ENCODE measurements at places on chromosomes 7 and 10. TPM values are rescaled to one million over a fixed set of nuclear protein-coding genes. Genes with fewer than 3 reads are reported as not detected.
A peak's percentile ranks its signal among the peaks of the same experiment; 100 is the strongest.

DNA sequence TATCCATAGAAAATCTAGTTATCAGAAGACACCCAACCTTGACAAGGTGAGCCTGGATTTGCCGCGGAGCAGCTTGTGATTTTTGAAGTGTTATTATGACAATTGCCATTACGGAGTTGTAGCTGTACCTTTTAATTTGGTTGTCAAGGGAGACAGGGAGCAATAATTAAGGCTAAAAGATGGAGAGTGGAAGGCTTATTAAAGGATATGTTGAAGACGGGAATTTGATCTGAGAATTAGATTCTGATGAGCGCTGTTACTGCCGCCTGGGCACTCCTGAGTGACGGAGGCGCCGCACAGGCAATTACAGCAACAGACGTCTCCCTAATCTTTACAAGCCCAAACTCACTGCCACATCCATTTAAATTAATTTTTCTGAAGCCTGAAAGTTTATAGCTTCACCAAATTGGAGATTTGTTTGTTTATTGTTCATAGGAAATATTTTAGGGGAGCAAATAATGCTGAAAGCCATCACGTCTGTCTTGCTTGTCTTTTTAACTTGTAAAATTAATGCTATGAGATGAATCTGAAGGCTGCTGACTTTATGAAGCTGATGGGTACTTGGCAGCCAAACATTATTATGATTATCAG, 475.0 kb upstream of the ADARB2 start:
- no peak for DNase-seq

DNA sequence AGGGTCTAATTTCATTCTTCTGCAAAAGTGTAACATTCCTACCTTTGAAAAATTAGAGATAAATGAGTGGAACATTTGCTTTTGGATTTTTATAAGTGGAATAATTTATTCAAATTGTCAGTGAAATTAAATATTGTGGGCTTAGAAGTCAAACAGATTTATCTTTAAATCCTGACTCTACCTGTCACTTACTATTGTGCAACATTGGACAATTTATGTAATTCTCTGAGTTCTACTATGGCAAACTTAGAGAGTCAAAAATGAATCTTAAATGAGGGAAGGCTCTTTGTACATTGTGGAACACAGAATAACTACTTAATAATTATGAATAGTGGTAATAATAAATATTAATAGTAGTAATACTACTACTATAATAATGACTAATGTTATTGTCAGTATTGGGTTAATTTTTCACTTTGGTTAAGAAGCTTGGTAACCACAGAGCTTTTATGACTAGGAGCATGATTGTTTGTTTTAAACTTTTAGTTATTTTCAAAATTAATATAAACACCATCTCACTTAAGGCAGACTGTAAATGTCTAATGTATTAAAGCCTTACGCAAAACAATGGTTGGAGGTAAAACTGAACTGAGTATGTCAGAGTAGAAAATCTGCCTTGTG, 70.0 kb downstream of the PRKG1 start:
- no peak for DNase-seq

DNA sequence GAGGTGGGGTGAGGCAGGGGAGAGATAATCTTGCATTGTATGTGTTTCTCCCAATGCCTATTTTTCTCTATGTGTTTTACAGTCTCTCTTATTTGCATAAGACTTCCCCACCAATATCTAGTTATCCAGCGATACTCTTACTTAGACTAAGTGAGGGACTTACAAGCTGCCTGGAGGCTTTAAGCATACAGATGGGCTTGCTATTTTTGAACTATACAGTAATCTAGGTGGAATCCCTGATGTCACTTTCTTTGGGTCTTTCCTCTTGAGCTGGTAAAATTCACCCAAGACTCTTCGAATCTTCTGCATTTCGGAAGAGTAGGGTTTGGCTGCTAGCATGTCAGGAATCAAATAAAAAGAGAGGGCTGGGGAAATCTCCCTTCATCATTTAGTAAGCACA, 76.6 kb downstream of the NDUFB2 start:
- no peak for DNase-seq

The LLCFC1 gene
- not detected for total RNA-seq

DNA sequence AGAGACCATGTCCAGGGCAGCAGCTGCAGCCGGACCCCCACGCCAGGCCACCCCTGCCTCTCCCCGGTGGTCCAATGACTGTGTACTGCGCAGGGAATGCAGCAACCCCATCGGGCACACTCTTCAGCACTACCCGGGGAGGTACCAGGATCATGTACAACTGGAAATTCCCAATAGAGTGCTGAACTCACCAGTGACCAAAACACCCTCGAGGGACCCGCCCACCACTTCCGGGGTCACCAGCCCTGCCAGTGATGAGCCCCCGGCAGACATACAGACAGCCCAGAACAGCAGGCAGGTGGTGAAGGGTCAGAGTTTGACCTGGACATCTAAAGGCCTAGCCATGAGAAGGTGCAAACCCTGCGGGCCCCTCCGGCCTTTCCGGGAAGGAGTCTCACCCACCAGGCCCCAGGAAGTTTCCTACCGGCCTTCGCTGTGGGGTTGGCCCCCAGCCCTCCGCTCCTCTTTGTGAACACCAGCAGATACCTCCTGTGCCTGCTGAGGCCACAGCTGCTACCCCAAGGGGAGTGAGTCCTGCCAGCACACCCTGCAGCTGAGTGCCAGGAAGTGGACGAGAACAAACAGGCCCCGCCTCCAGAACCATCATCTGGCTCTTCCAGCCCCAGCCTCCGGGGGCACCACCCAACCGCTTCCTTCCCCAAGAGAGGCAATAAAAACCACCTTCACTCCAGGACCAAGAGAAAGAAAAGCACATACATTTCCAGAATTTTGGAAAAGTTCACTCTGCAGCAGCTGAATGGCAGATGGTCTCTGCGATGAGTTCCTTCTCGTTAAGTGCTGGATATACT, 5.0 kb upstream of the ANKRD61 start:
- peak; percentile 80 for DNase-seq

- DNase-seq = no peak
Measured at GRCh38 chr10:86102451-86102850, 264.1 kb downstream of the GRID1 start.

GRCh38 chr10:47261121-47261520, 38.9 kb upstream of the GDF10 start:
- peak; percentile 36 for DNase-seq

DNA sequence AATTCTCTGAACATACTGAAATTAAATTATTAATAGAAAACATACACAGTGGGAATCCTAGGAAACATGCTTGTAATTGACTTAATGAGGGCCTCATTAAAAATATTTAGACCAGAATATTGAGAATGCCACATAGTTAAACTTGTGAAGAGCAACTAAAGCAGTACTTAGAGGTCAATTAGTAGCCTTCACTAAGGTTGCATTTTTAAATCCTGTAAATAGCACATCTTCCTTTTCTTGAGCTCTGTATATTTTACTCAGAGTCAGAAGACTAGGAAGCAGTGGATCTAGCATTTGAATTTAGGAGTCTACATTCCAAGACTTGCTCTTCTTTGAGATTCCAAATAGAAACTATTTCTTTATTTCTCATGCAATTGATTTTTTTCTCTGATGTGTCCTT, 56.0 kb downstream of the GTF2I start:
- no peak for DNase-seq

The SPDYE5 gene
- total RNA-seq = not detected

- no peak for DNase-seq
Measured at GRCh38 chr10:1462032-1462431, 275.3 kb downstream of the ADARB2 start.

DNA sequence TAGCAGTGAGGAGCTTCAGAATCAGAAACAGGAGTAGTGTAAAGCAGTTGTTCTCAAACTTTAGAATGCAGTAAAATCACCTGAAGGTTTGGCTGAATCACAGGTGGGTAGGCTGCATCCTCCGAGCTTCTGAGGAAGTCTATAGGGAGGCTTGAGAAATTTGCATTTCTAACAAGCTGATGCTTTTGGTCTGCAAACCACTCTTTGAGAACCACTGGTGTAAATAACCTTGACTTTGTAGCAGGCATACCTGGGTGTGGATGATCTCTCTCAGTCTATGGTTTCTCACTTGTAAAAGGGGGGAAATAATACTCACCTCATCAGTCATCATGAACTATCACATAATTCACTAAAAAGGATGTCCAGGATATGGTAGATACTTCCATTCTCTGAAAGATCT, 118.1 kb downstream of the SRI start:
- DNase-seq = no peak

GRCh38 chr7:91814189-91814588, 66.3 kb downstream of the MTERF1 start:
- no peak for DNase-seq

The CFAP46 gene
- total RNA-seq = not detected

- peak; percentile 74 for DNase-seq
Measured at GRCh38 chr10:75187961-75188426, 22.6 kb upstream of the VDAC2 start.

- DNase-seq = no peak
Measured at GRCh38 chr10:20785174-20785573, 111.9 kb downstream of the NEBL start.

The IKZF1 gene
- 383 TPM for total RNA-seq

The LRRC27 gene
- 3.9 TPM for total RNA-seq

GRCh38 chr10:35912615-35913569, 270.8 kb upstream of the FZD8 start:
- no peak for DNase-seq

GRCh38 chr10:92284112-92284704, 6.7 kb downstream of the CPEB3 start:
- no peak for DNase-seq

The WNT8B gene
- total RNA-seq = not detected

GRCh38 chr10:29806350-29806788, 171.6 kb upstream of the SVIL start:
- DNase-seq = no peak

The POU6F2 gene
- total RNA-seq = not detected

GRCh38 chr7:106480616-106481031, 180.3 kb downstream of the CCDC71L start:
- no peak for DNase-seq

- DNase-seq = no peak
Measured at GRCh38 chr10:23826421-23826820, 382.5 kb upstream of the KIAA1217 start.

DNA sequence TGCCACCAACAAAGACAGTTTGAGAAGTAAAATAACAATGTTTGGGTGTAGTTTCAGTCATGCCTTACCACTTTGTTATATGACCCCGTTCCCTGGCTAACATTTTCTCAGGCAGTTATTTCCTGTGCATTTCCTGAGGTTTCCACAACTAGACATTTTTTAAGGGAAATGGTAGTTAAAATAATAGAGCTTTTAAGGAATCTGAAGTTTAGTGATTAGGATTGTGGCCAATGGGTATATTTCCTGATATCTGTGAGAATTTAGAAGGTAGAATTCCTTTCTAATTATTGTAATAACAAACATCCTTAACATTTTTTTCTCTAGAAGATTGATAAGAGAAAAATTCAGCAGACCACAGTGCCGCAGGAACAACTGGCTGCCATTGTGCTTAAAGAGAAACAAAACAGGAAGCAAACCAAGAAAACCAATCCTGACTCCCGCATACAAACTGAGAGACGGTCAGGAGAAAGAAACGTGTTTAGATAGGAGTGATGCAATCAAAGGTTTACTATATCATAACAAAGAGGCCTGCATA, 193.6 kb downstream of the MBL2 start:
- DNase-seq = no peak

DNA sequence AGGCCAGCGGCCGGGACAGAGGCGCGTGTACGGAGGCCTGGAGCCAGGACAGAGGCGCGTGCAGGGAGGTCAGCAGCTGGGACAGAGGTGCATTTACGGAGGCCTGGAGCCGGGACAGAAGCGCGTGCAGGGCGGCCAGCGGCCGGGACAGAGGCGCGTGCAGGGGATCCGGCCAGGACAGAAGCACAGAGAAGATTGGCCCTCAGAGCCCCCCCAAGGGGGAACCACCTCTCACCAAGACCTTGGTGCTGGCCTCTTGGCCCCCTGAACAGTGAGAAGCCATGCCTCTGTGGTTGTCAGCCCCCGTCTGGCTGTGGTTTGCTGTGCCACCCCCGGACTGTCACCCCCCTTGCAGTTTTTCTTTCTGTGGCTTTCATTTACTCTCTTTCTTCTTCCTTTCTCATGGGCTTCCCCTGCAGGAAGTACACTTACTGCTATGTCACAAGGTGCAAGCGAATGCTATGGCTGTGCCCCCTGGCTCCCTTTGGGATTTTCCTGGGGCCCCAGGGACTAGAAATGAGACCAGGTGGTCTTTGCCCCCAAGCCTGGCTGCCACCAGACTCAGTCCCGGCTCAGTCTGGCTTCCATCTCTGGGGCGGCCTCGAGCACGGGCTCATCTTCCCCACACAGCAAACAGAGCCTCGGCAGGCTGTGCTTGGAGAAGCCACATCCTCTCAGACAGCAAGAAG, 41.1 kb downstream of the INSIG1 start:
- DNase-seq = no peak

DNA sequence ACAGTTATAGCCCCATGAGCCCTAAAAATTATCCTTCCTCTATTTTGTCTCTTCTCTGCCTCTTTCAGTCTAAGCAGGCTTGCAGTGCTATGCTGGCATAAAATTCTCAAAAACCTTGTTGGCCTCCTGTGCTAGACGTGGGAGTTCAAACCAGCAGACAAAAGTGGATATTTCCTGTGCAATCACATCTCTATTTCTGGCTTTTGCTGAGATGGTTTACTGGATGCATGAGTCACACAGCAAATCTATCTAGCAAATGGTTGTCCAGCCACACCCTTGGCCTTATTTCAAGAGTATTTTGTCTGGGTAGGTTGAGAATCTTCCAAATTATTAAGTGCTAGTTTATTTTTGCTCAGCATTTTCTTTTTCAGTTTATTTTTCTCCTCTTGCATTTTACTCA, 370.8 kb downstream of the CDC14C start:
- DNase-seq = no peak

DNA sequence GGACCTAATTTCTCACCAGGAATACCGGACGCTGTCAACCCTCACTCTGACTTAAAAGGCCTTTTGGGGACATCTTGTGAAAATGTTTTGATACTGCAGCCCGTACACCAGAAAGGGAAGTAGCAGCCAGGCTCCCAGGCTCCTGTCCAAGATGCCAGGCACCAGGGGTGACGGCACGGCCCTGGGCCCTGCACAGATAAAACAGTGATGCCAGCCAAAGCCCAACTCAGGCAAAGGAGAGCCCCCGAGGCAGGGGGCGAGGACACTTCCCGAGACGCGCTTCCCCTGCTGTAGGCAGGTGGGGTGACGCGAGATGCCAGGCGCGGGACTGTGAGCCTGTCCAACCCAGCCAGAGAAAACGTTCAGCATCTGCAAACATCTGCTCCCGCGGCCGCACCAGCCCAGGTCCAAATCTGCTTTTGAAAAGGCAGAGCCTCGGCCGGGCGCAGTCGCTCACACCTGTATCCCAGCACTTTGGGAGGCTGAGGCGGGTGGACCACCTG, 15.7 kb downstream of the ZFAND2A start:
- no peak for DNase-seq

DNA sequence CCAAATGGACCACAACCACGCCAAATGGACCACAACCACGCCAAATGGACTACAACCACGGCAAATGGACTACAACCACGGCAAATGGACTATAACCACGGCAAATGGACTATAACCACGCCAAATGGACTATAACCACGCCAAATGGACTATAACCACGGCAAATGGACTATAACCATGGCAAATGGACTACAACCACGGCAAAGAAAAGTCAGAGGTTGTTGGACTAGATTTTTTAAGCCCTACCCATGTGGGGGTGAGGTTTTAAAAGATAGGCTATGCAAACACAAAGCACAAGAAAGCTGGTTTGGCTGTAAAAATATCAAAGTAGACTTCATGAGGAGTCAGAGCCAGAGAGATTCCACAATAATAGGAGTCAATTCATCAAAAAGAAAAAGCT, 55.8 kb downstream of the NCAPG2 start:
- no peak for DNase-seq

- no peak for DNase-seq
Measured at GRCh38 chr7:144468990-144469732, 65.7 kb upstream of the NOBOX start.

GRCh38 chr7:3955751-3956696, 655.0 kb downstream of the SDK1 start:
- no peak for DNase-seq
